ENCODE measurements at places on chromosomes 16 and 17.

GRCh38 chr17:82036634-82037091, 834 bp downstream of the DCXR start:
- DNase-seq: no peak

- DNase-seq: no peak
Measured at GRCh38 chr17:61813211-61813610, 50.1 kb downstream of the BRIP1 start.

DNA sequence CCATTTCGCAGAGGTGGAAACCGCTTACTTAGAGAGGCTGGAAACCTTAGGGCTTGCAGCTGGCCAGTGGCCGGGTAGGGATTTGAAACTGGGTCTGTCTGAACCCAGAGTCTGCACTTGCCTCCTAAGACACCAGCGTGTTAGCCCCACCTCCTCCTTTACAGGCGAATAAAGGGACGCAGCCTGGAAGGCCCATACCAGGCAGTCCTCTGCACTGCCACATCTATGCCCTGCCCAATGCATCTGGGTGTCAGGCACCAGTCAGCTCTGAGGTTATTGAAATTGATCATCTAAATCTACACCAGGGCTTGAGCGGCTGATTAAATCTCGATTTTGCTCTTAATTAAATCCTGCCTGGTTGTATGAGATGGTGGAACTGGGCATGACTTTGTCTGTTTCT, 19.9 kb upstream of the NAGS start:
- DNase-seq: no peak

DNA sequence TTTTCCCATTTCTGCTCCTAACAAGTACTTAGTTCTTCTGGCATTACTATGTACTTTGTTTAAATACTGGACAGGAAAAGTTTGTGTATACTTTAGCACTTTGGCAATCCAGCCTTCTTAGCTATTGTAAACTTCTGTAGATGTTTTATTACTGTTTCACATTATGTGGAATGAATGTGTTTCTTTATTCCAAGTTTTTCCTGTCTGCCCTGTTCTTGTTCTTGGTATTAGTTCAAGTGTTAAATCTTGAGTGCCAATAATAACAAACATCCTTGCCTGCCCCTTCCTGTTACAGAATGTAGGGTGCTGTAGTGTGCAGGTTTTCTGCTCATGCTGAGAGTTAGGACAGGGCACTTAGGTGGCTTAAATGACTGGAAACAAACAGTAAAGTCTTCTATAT, 7.3 kb upstream of the CAPNS2 start:
- no peak for DNase-seq

DNA sequence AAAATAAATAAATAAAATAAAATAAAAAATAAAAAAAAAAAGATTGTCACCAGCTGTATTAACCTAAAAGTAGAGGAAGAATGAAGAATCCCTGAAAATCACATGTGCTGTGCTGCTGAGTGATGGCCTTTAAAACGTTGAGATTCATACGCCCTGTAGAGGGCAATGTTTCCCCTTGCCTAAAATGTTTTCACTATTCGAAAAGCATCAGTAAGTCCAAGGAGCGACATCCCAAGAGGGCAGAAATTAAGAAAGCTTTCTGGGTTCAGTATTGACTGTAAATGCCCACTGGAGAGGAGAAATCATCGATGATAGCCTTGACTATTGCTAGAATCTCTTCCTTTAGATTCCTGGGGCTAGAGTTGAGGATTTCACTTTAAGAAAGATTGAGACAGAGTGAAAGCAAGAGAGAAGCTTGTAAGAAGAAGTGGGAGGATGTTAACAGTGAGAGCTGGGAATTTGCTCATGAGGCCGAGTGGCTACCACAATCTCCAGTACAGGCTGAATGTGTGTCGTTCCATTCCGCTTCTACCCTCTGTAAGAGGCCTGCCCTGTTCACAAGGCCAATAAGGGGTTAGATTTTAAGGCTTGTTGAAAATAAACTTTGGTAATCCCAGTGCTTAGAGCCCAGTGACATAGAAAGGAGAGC, 170.8 kb upstream of the FAM20A start:
- DNase-seq: no peak

GRCh38 chr17:63349478-63350000, 96.6 kb downstream of the CYB561 start:
- DNase-seq: no peak

- DNase-seq: no peak
Measured at GRCh38 chr16:79466111-79466510, 134.4 kb downstream of the MAF start.

- no peak for DNase-seq
Measured at GRCh38 chr16:9107025-9107970, 15.9 kb downstream of the HAPSTR1 start.

GRCh38 chr17:12665263-12666210, at the start of gene MYOCD:
Gene MYOCD (plus strand): TSS chr17:12665890. CDS start chr17:12666189, 299 bp downstream.
- DNase-seq: peak; percentile 75

- DNase-seq: no peak
Measured at GRCh38 chr17:48791128-48792032, 25.6 kb downstream of the TTLL6 start.

DNA sequence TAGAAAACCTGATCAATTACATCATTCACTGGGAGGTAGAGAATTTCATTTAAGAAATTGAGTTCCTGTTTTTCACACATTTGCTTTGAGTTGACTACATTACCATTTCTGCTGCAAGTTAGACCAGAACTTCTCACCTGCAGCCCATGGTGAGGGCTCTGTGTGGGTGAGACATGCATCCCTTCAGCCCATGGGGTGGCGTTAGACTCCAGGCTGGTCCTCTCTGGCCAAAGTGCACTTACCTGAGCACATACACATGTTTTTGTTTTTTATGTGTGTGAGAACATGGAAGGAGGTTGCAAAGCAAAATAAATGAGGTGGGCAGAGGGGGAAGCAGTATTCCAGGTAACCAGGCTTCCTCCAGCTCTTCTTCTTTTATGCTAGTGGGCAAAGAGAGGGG, 470.2 kb downstream of the PMP22 start:
- DNase-seq: no peak

DNA sequence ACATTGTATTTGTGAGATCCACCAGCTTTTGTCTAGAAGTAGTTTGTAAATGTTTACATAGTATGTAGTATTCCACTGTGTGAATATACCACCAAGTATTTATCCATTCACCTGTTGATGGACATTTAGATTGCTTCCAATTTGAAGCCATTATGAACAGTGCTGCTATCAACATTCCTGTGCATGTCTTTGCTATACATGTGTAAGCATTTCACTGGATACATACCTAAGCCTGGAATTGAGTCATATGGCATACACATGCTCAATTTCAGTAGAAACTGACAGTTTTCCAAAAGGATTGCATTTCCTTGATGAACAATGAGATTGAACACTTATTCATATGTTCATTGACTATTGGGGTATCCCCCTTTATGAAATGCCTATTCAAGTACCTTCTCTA, 540.6 kb upstream of the SOX9 start:
- DNase-seq: no peak

DNA sequence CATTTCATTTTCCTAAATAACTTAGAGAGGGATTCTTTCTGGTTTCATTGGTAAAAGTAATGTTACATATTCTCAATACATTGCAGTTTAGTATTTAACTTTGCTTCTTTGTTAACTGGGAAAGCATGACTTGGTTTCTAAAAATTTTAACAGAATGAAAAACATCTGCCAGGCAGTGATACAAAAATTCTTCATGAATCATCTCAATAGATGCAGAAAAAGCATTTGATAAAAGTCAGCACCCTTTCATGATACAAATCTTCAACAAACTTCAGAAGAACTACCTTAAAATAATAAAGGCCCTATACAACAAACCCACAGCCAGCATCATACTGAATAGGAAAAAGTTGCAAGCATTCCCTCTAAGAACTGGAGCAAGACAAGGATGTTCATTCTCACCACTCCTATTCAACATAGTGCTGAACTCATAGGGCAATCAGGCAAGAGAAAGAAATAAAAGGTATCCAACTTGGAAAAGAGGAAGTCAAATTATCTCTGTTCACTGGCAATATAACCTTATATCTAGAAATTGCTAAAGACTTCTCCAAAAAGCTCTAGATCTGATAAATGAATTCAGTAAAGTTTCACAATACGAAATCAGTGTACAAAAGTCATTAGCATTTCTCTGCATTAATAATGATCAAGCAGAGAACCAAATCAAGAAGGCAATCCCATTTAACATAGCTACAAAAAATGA, 50.4 kb downstream of the SLFN5 start:
- DNase-seq: no peak

DNA sequence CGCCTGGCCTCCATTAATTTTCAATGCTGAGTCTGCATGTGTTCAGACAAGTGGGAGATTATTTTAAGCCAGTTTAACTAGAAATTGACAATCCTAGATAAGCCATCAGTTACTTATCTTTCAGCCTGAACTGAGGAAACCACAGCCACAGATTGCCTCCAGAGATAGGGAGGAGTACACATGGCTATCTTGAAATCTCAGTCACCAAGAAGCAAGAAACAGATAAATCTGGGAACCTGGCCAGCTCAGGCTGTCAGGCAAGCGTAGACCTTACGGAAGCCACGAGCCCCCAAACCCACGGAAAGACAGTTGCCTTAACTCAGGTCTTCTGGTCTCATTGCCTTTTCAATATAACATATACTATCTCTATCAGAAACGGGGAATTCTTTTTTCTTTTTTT, 2.0 kb upstream of the GLG1 start:
- DNase-seq: no peak

- DNase-seq: no peak
Measured at GRCh38 chr17:31266042-31266441, 31.0 kb downstream of the OMG start.

DNA sequence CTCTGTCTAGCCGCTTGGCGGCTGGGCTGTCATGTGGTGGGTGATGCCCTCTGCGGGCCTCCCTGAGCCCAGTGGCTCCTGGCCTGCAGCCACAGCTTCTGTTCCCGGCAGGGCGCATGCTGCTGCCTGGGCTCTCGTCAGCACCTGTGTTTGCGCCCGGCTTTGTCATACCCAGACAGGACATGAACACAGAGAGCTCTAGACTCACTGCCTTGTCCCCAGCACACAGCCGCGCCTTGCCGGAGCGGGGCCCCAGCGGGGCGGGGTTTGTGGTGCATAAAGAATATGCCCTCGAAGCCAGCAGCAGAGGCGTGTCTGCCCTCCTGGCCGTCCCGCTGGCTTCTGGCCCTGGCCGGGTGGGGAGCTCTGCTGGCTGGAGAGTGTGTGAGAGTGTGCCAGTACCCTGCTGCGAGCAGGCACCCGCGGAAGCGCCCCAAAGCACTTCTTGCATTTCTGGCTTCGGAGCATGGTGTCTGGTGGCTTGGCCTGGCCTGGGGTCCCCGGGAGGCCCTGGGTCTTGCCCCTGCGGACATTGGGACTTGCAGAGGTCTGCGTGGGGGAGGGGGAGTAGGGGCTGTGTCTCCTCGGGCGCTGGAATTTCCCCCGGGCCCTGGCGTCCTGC, 14.4 kb downstream of the ASPSCR1 start:
- peak; percentile 79 for DNase-seq

GRCh38 chr17:44137891-44138709, 3.6 kb upstream of the HROB start:
- DNase-seq: peak; percentile 80

GRCh38 chr16:87671715-87672270, 69.5 kb downstream of the JPH3 start:
- DNase-seq: no peak

- DNase-seq: no peak
Measured at GRCh38 chr16:14280541-14280940, 209.4 kb downstream of the MRTFB start.

DNA sequence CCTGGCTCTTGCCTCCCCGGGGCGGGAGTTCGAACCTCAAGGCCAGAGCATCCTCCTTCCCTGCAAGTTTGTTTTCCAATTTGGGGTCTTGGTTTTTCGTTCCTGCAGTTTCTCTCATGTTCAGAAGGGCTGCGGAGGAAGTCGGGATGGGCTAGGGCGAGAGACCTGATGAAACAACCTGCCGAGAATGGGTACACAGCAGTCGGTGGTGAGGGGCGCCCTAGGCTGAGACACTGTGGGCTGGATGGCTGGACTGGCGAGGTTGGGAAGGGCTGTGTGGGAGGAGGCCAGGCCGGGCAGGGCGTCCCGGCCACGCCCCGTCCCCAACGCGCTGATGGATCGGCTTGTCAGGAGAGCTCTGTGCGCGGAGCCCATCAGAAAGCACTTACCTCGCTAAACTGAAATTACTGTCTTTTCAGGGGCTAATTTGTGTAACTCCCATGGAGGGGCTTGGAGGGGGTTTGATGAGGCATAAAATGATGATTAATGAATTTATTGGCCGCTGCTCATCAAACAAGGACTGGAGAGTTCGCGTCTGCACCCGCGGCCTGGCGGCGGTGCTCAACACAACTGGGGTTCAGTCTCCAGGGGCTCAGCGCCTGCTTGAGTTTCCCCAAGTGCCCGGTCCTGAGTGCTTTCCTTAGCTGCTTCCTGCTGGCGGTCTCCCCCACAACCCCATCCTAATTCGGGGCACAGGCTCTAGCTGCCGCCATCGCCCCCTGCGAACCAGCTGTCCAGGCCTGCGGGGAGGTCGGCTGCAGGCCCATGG, 9.0 kb downstream of the IRX5 start:
- no peak for DNase-seq

DNA sequence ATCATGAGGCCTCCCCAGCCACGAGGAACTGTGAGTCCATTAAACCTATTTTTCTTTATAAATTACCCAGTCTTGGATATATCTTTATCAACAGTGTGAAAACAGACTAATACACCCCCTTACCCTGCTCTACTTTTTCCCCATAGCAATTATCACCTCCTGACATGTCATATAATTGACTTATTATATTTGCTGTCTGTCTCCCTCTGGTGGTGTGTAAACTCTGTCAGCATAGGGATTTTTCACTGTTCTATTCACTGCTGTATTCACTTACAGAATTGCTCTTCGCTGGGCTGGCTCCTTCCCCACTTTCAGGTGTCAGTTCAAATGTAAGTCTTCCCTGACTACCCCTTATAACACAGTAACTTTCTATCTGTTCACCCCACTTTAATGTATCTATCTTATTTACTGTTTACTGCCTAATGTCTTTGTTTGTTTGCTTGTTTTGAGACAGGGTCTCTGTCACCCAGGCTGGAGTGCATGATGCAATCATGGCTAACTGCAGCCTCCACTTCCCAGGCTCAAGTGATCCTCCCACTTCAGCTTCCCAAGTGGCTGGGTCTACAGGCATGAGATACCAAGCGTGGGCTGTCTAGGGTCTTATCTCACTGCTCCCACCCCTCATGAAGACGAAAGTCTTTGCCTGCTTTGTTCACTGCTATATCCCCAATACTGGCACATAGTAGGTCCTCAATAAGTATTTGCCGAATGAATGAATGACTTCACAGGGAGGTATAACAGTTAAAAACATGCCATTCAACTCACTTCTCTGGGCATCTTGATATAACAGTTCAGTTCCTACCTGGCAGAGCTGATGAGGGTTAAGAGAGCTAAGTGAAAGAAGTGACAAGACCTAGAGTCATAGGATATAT, 52.4 kb upstream of the CDH3 start:
- DNase-seq: no peak
